NCI-H2227 treated with DMSO at 0.1 percent for 48 hours (cell line): ENCODE measurements at places on chromosomes 12 and 14.

- no peak for DNase-seq
These were observed 46.9 kb upstream of the SLC16A7 start for GRCh38 chr12:59548930-59549329.

DNA sequence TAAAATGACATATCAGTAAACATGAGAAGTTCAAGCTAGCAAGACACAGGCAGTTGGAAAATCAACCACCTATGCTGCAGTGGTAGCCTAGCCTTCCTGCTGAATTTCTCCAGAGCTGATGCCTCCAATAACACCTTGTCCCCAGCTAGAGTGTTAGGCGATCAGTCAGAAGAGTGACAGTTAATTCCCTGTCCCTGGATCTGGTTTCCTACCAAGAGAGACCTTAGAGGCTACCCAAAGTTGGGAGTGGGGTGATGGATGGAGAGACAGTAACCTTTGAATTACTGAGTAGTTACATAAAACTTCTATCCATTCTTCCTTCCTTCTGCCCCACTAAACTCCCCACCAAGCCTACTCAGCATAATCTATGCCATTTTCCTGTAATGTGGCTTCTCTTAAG is 1.9 kb upstream of the ANO2 start:
- DNase-seq = no peak

GRCh38 chr14:69901113-69901951 is 22.1 kb downstream of the SMOC1 start:
- DNase-seq = no peak

- DNase-seq = no peak
These were observed 29.9 kb downstream of the SLC41A2 start for GRCh38 chr12:104928036-104928745.

GRCh38 chr14:70422538-70422937 is 5.6 kb upstream of the SYNJ2BP start:
- no peak for DNase-seq

- no peak for DNase-seq
These were observed 8.9 kb downstream of the ANKRD9 start for GRCh38 chr14:102500713-102501112.

- no peak for DNase-seq
These were observed 125.4 kb downstream of the SAMD4A start for GRCh38 chr14:54692284-54692772.

- peak; percentile 4 for DNase-seq
These were observed at the start of gene NGB for GRCh38 chr14:77271113-77271710. NGB (minus strand) TSS chr14:77271206; CDS start chr14:77270937, 269 bp downstream.

DNA sequence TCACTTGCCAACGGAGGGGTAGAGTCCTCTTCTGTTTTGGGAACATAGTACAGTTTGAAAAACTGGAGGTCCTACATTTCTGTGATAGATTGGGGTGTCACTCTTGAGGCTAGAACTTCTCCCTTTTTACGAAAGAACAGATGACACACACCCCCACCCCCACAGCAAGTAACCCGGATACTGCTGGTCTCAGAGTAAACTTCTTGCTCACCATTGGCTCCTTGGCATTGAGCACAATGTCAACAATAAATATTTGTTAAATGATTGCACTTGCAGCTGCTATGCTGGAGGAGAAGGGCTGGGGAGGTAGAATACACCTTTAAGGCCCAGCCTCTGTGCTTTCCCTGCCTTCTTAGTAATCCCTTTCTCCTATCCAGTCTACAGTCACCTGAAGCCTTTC is 149.8 kb downstream of the TGFB3 start:
- no peak for DNase-seq

- DNase-seq = no peak
These were observed 209.2 kb upstream of the HMGA2 start for GRCh38 chr12:65615118-65615517.

GRCh38 chr12:115672086-115672485 is 605.4 kb downstream of the MED13L start:
- DNase-seq = no peak

DNA sequence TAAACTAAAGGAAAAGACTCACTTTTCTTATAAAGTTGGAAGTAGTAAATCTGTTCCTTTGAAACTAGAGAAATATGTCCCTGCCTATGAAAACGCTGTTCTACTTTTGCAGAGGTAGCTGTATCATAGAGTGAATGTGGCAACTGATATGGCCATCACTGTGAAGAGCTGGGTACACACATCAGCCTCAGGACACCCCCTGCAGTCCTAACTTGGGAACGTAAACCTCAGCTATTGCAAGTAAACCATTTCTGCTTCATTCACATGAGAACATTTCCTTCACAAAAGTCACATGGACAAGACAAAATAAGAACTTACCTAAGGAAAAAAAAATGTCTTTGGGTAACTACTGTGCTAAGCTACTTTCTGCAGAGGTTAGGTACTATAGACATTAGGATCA is 233.3 kb upstream of the PPFIA2 start:
- no peak for DNase-seq

GRCh38 chr12:104756901-104757300 is 201.2 kb downstream of the SLC41A2 start:
- DNase-seq = no peak

GRCh38 chr12:70402597-70402996 is 36.5 kb downstream of the KCNMB4 start:
- DNase-seq = no peak

DNA sequence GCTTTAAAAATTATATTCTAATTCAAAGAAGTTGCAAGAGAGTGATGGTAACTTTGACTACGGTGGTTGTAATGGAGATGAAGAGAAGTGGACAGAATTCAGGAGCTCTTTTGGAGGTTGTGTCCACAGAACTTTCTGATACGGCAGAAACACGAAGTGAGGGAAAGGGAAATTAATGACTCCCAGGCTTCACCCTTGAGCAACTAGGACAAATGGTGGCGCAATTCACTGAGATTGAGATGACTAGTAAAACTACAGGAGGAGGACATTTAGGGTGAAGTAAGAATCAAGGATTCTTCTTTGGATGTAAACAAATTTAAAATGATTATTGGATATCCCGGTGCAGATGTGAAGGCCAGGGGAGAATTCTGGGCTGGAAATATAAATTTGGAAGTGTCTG is 212.6 kb downstream of the PTPRO start:
- DNase-seq = no peak

DNA sequence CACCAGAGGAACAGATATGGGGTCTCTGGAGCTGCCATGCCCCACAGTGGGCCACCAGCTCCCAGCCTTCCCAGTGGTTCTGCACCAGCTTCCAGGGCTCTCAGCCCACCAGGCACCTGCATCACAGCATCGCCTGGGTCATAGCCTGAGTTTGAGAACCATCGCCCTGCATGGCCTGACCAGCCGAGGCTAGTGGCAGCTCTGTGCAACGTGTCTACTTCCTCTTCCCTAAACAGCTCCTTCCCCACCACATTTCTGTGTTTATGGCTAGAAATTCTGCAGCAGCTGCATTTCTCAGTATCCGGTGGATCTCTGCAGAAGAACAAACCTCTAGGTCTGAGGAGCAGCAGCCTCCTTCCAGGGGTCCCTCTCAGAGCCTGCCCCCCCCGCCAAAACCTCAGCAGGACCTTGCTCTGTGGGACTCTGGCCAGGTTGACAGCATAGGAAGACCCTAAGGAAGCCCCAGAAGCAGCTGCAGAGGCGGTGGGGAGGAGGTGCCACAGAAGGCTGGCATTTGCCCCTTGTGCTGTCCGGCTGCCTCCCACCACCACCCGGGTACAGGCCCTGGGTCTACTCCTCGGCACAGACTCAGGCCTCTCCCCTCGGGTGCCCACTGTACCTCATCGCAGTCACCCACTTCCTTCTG is 47.7 kb downstream of the PSMA6 start:
- DNase-seq = no peak

- DNase-seq = no peak
These were observed 164.2 kb upstream of the CLEC14A start for GRCh38 chr14:38420048-38420447.

DNA sequence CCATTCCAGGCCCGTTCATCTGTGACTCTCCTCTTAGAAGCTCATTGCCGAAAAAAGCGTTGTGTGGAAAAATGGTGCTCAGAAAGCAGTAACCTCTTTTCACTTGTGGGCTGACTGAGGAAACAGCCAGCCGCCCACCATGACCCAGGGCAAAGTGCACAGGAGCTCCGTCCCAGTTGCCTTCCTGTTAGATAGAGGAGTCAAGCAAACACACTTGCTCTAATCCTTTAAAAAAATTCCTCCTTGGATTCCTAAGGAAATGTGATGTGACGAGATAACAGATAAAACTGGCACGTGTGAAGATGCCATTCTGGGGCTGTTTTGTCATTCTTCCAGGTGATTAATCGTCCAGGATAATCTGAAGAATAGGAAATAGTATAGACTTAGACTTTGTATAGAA is 396.8 kb upstream of the DDHD1 start:
- DNase-seq = no peak
